ENCODE measurements at places on chromosomes 12 and 14.

- DNase-seq: no peak
These were observed 24.0 kb downstream of the CCDC85C start for GRCh38 chr14:99579903-99580571.

DNA sequence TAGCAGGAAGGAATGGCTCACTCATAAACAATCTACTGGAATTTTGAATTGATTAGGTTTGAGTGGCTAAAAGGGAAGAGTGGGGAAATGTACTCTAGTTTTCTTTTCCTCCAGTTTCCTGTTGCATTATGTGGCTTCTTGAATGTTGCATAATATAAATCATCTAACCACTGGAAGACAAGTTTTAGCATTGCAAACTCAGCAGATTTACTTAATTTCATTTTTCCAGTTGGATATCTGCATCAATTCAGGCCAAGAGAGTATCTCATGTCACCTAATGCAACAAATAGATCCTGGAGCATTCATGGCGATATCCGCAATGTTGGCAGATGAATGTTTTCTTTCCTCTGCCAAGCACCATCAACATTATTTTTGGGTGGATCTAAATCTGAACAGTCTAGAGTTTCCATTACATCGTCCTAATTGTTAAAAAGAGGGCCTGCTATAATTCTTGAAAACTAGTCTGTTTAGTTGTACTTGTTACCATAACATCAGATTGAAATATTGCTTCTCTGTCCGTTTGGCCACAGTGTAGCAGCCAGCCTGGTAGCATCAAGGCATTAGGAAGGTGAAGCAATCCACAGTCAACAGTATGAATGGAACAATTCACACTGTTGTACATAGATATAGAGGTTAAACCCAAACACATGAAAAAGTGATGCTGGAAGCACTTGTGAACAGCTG lies 544.2 kb downstream of the ETNK1 start:
- no peak for DNase-seq

DNA sequence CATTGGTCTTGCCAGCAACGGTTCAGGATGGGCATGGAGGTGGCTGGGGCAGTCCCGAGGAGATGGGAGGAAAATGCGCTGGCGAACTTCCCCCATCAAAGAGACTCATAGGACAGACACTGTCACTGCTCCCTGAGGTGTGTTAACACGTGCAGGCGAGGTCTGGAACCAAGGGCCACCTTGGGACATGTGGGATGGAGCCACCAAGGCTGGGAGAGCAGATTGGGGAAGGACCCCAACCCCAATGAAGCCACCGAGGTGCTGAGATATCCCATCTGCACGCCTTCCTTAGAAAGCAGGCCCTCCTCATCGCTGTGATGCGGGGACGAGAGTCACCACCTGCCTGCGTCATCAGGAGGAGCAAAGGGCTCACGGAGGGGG lies 16.9 kb upstream of the BEGAIN start:
- DNase-seq: no peak

DNA sequence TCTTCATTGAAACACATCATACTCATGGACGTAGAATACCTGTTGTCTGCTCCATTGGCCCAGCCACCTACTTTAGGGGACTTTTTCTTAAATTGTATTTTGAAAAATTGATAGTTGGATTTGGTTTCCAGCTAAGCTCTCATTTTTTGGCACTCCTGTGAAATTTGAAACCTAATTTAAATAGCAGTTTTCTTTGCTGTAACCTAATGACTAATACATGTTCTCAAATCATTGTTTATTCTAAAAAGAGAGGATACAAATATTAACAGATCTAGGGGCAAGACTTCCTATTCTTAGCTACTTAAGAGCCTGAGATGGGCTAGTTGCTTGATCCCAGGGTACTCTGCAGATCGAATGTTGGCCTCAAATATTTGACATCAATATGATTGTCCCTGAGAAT lies 78.9 kb downstream of the PLEKHA5 start:
- no peak for DNase-seq

- no peak for DNase-seq
These were observed 454.9 kb downstream of the ATP23 start for GRCh38 chr12:58396239-58396638.
